Colonic mucosa (tissue), 4 donors: ENCODE measurements at places on chromosomes 7 and 10.

DNA sequence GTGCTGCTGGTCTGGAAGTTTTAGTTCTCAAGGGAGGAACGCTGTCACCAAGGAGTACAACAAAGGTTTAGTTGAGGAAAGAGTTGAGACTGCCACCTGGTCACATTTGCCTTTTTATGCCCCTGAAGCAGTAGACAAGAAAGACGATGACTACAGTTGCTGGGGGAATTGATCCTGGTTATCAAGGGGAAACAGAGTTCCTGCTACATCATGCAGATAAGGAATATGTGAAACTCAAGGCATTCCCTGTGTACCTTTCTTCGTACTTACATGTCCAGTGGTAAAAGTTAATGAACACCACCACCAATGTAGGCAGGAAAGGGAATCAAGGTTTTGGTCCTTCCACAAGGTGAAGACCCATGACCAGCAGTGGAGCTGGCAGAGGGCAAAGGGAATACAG is 31.8 kb downstream of the SLC35B4 start:
- no peak for DNase-seq

- no peak for DNase-seq
Observed at GRCh38 chr7:122412441-122412840, 107.9 kb upstream of the FEZF1 start.

DNA sequence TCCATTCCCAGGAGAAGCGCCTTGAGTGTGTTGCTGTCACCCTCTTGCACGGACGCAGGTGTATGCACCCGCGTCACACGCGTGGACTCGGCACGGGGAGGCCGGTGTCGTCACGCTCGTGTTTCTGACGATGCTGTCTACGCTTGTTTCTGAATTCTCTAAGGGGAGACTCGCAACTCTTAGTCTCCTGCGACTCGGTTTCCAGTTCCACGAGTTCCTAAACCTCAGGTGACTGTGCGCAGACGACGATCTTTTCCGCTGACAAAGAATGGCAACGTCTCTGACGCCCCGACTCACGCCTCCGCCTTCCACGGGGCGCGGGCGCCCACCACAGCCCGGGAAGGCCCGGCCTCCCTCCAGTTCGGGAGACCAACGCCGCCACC is 579 bp downstream of the IDI1 start:
- no peak for DNase-seq

DNA sequence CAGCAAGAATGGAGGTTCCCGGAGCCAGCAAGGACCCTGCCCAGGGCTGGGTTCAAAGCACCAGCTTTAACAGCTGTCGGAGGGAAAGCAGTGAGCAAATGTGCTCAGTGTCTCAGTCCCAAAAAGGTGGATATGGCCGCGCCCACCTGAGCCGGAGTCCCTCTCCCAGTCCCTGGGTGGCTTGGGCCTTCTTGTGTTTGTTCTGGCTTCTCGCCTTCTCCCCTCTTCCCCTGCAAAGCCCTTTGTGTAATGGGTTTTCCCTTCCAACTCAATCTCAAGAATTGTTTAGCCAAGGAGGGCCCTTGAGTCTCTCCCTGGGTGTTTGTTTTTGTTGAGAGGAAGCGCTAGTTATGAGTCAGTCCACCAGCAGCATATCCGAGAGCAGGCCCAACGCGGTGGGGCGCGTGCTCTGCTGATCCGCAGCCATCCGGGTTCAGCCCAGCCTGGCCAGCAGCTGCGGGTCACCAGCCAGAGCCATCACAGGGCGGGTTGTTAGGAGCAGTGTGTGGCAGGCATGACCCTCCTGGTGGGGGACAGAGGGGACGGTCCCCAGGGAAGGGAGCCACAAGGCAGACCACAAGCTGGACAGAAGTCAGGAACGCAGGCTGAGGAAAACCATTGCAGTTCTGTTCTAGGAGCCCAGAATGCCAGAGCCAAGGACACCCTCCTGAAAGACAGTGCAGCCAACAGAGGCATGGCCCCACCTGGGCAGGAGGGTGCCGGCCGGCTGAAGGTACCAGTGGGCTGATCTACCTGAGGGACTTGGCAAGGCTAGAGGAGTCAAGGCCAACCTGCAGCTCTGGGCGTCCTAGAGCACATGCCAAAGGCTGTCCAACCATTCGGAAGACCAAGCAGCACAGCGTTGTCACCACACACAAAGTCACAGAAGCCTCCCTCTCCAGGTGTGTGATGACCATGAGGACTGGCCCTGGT is 21.3 kb downstream of the CALML3 start:
- DNase-seq = peak; percentile 53

GRCh38 chr7:94908323-94909178 is 1.2 kb downstream of the PPP1R9A start:
- DNase-seq = peak; percentile 43

DNA sequence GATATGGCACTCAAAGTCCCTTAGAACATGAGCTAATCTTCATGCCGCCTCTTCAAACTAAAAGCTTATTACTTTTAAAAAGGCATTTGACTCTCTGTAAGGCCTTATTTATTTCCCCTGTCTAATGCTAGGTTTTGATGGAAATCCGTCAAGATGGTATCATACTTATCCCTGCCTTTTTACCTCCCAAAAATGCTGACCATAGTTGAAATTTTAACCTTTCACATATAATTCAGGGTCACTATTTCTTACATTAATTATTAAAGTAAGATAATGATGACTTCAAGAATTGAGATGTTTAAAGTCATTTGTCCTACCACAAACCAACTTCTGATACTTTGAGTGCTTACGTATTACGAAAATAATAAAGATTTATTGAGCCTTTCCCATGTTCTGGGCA is 12.3 kb upstream of the OSBPL3 start:
- no peak for DNase-seq

- no peak for DNase-seq
Observed at GRCh38 chr7:2808891-2809665, 35.0 kb downstream of the GNA12 start.
